ENCODE measurements at places on chromosomes 1 and 21.

DNA sequence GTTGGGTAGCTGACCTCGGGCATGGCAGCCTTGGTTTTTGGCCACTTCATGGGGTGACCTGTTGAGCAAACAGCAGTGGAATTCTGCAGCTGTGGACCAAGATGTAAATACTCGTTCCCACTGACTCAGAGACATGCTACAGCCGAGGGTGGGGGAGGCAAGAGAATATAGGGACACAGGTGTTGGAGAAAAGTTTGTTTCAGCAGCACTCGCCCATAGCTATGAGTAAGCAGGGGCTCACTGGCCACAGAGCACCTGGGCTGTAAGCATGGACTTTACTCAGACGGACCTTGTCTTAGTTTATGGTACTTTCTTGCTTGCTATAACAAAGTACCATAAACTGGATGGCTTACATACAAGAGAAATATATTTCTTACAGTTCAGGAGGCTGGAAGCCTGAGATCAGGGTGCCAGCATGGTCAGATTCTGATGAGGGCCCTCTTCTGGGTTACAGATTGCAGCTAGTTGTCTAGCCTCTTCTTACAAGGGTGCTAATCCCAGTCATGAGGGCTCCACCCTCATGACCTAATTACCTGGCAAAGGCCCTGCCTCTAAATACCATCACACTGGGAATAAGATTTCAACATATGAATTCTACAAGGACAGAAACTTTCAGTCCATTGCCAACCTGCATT is 437.2 kb upstream of the DAB1 start:
- no peak for DNase-seq

- no peak for DNase-seq
These were observed 402.3 kb downstream of the PTBP2 start for GRCh38 chr1:97123717-97124431.

- no peak for DNase-seq
These were observed 175.6 kb downstream of the NRIP1 start for GRCh38 chr21:14889080-14889810.

DNA sequence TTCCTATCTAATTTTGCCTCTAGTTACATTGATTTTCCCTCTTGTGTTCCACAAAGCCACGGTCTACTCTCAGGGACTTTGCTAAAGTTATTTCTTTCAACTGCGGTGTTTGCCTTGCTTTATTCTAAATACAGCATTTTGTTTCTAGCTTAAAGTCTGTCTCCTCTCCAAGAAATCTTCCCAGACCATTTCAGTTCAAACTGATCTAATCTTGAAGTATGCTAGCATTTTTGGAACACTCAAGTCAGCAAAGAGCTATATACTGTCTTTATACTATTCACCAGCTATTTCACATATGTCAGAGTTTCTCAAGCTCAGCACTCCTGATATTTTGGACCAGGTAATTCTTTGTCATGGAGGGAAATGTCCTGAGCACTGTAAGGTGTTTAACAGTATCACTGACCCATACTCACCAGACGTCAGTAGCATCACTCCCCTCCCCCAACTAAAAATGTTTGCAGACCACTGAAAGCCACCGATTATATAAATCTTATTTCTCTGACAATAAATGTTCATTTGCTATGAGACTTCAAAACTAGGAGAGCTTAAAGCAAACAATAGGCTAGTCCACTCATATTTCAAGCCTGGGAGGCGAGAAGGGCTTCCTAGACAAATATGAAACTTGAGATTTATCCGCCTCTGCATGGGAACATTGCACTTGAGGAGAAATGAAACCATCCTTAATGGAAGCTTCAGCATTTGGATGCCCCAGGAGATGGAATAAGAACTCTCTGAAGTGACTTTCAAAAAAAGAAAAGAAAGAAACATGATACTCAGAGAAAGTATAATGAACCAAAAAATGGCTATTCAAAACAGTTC is 81.1 kb downstream of the KIAA0319L start:
- DNase-seq: no peak

- DNase-seq: no peak
These were observed 324.4 kb downstream of the ADGRL2 start for GRCh38 chr1:82125119-82125518.

- DNase-seq: no peak
These were observed 34.7 kb downstream of the OSBPL9 start for GRCh38 chr1:51651552-51651942.

DNA sequence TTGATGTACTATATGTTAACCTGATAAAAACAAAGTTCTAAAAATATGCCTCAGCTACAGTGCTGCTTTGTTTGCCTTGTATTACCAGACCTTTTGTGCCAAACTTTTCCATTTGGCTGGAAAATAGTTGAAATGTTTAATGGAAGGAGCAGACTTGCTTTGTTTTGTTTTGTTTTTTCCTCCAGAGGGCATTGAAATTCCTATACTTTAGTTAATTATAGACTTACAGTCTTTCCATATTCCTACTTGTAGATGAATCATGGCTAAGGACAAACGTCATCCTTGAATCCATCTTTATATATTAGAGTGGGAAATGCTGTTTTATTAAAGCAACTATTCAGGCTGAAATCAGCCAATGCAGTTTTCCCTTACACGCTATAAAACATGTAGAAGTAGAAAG is 6.7 kb downstream of the CAP1 start:
- no peak for DNase-seq

DNA sequence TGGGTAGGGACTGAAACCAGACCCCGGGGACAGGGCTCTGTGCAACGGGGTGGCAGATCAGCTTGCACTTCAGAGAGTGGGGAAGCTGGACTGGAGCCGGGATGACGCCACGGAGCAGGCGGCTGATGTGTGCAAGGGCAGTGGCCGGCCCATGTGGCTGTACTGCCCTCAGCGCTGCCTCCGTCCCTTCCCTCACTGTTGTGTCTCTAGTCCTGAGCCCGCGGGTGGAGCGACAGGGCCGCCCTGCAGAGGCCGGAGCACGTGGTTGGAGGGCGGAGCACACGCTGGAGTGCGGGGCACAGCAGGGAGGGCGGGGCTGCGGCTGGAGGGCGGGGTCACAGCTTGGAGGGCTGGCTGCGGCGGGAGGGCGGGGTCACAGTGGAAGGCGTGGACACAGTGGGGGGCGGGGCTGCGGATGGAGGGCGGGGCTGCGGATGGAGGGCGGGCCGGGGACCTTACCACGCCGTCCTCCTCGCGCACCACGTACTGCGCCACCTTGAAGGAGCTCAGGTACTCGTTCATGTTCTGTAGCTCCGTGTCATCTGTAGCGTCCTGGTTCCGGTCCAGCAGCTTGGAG is 52.4 kb downstream of the CHD5 start:
- peak; percentile 27 for DNase-seq
